ENCODE measurements at places on chromosomes 11 and 22. TPM values are rescaled to one million over a fixed set of nuclear protein-coding genes. Genes with fewer than 3 reads are reported as not detected.

The RFPL1 gene
- not detected for total RNA-seq

The HOATZ gene
- not detected for total RNA-seq

The PRCP gene
- total RNA-seq, result 22.0 TPM

The GPR137 gene
- total RNA-seq, result 33.3 TPM

All from Calu3 (cell line).